ENCODE measurements at places on chromosomes 12 and 14.

DNA sequence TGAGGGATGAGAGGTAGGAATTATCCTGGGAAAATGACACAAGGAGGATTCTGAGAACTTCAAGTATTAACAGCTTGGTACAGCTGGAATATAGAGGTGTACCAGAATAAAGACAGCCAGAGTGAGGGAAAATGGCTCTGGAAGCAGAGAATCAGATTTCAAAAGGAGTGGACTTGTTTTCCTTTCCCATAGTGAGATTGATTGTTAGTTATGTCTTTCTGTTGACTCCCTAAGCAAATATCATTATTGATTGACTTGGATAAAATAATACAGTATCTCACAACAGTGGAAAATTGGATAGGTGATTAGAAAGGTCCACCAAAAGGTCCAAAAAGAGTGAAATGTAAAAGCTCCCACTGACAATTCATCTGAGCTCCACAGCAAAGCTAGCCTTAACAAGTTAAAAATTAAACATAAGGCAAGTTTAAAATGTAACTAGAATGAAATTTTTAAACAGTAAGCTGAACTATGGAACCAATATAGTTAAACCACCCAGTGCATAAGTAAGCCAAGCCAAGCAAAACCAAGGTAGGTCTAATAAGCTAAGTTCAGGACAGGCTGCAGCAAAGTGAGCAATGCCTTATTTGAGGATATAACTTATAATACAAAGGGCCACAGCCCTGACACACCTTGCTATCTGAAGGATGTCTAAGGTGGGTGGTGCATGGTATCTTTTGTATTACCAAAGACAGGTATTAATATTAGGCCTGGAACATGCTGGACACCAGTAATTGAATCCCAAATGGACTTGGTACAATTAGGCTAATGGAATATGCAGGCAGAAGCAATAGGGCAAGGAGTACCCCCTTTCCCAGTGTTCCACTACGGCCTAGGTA is 21.8 kb downstream of the ENTPD5 start:
- no peak for DNase-seq

DNA sequence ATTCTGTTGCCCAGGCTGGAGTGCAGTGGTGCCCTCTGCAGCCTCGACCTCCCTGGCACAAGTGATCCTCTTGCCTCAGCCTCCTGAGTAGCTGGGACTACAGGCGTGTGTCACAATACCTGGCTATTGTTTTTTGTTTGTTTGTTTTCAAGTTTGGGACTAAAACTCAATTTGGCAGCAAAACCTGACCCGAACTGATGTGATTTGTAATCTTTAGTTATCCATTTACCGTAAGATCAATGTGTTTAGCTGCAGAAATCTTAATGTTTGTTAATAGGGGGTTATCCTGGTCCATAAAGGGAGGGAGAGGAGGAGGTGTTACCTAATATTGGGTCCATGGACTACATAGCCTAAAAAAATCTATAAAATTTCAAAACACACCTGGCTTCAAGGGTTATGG is 738 bp upstream of the C1S start:
- no peak for DNase-seq

DNA sequence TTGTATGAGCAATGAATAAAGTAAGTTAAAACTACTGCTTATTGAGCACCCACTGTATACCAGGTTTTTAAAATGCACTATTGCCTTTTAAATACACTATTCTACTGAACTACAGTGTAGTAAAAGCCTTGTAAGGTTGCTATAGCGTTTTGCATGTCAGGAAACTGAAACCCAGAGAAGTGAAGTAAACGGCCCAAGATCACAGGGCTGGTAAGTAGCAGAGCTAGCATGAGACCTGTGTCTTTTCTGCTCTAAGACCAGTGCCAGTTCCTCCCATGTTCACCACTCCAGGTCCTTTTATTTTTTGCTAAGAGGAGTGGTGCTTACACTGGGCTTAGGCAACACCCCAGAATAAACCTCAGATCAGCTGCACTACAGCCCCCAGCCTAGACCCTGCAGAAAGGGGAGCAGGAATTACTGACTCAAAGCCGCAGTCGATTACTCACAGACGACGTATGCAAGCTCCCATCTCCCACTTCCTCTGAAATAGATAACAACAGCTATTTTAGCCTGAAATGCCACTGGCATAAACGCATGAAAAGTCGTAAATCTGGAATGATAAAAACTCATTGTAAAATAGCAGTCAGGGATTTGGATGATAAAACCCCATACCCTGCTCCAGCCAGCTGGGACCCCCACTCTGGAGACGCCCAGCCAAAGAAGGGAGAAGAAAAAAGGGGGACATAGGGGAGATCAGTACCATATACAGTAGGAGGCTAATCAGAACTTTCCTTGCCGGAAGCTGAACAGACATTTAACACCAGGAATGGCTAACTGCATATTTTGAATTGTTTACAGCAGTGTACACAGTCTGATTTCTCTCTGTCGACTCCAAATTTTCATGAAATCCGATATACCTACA is 108.3 kb downstream of the NUAK1 start:
- DNase-seq: no peak

GRCh38 chr14:84482256-84483071 is 1047.5 kb upstream of the FLRT2 start:
- no peak for DNase-seq

DNA sequence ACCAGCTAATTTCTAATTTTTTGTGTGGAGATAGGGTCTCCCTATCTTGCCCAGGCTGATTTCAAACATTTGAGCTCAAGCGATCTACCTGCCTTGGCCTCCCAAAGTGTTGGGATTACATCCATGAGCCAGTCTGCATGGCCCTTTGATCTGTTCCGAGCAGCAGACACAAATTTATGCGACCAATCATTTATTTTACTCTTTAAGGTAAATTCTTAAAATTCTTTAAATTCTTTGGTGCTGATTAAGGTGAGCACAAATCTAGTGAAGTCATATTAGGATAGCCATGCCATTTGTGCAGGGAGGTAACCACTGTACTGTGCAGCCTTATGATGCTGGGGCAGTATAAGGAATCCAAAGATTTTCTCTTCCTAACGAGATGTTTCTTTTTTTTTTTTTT is 135.7 kb downstream of the SRGAP1 start:
- no peak for DNase-seq

DNA sequence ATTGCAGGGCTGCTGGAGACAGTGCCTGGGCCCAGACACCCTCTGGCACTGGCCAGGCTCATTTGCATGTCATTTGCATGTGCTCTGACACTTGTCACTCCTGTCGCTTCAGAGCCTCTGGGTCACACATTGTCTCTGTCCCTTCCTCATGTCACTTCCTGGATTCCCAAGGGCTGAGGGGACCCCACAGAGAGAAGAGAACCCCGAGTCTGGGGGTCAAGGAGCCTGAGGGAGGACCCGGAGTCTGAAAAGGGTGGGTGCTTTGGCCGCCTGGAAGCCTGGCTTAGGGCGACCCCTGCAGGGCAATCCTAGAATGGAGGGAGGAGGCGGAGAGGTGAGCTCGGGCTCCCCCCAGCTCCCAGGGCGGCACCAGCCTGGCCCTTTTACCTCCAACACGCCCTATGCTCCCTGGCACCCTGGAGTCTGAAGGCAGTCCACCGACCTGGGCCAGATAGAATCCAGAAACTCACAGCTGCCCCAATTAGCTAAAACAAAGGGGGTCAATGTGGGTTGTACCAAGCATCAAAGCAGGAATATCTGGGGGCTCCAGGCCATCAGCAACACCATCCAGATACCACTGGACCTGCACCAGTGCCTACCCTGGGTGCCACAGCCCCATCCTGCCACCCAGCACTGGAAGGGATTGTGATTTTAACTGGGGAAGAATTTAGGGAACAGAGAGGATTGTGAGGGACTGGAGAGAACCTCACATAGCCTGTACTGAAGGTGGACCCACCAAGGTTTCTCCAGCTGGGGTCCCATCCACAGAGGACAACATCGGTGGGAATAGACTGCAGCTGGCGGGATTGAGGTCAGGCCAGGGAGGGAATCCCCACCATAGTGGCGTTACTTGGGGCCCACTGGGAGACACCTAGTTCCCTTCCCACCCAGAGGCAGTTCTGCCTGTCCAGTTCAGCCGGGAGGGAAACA is 21.8 kb upstream of the KRT78 start:
- DNase-seq: peak; percentile 76

DNA sequence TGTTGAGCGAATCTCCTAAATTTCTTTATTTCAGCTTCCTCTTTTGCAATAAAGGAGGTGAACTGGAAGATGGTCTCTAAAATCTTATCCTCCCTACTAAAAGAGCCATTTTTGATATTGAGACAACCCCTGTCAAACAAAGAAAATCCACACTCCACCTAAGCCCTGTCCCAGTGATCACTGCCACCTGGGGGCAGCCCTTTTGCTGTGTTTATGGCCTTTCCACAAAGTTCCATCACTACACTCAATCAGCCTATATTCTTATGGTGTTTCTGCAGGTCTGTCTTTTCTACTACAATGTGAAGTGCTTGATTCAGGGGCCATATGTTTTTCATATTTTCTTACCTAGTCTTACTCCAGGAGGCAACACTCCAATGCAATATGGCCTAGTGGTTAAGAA is 163.7 kb downstream of the BMP4 start:
- no peak for DNase-seq

GRCh38 chr12:65522956-65523860 is 244.7 kb downstream of the MSRB3 start:
- no peak for DNase-seq

DNA sequence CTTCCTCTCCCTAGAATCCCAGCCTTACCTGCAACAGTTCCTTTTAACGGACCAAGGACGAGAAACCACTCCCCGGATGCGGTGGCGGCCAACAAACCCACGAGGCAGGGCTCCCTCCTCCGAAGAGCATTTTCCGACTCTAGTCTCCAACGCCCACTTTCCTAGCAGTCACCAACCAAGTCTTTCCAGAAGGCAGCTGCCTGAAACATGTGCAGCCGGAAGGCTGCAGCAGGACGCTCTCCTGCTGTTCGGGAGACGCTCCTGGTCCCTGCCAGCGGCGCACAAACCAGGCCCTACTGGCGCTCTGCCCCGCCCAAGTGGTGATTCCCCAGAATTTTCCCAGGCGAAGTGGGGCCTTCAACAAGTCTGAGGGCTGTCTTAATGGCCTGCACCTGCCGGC is 21.1 kb upstream of the ADAM20 start:
- no peak for DNase-seq

- DNase-seq: no peak
Observed at GRCh38 chr14:94633121-94633520, 20.9 kb downstream of the SERPINA3 start.

DNA sequence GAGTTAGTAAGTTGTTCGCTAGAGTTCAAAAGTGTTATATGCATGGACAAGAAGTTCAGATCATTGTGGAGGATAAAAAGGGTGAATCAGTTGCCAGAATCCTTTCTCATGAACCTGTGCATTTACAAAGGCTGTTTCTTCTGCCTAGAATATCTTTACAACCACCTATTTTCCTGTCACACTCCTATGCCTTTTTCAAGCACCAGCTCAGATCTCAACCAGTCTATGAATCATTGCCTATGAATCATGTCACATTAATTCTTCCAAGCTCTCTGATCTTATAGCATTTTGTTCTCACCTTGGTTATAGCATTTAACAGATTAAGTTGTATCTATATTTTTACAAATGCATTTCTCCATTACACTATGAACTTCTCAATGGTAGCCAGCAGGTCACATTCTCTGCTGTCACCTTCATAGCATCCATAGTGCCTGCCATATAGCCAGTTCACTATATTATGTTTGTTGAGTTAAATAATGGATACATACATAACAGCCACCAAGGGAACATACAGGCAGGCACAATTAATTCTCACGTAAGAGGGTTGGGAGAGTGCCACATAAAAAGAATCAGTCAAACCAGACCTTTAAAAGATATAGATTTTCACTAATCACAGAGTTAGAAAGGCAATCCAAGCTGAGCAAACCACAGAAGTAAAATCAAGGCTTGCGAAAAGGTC is 573.0 kb downstream of the FOXG1 start:
- no peak for DNase-seq

DNA sequence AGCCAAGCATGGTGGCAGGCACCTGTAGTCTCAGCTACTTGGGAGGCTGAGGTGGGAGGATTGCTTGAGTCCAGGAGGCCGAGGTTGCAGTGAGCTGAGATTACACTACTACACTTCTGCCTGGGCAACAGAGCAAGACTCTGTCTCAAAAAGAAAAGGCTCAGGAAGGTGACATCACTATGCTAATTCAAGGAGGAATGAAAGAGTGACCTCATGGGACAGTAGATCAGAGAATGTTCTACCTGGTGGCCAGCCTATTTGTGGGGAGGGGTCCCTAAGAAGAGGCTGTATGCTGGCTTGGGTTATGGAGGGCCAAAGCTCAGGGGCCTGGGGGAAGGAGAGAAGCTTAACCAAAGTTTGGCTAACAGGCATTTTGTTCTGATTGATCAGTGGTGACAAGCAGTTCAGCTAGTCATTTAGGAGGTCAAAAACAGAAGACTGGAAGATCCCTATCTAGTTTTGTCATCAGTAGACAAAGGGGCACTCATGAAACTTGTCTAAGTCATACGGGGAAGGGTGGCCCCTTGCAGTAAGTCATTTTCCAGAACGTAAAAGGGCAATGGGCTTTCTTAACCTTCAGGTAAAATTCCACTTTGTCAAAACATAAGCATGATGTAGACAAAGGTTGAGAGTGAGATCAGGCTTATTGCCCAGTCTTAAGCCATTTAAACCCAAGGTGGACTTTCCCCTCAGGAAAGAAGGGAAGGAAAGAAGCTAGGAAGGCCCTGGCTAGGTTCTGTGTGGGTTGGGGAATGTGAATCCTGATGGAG is 60.8 kb upstream of the EEA1 start:
- no peak for DNase-seq

- no peak for DNase-seq
Observed at GRCh38 chr12:116542345-116542956, 16.7 kb upstream of the MAP1LC3B2 start.

- DNase-seq: no peak
Observed at GRCh38 chr12:95796225-95796981, 5.8 kb upstream of the NTN4 start.

- DNase-seq: no peak
Observed at GRCh38 chr14:78897443-78897842, 727.3 kb downstream of the NRXN3 start.

DNA sequence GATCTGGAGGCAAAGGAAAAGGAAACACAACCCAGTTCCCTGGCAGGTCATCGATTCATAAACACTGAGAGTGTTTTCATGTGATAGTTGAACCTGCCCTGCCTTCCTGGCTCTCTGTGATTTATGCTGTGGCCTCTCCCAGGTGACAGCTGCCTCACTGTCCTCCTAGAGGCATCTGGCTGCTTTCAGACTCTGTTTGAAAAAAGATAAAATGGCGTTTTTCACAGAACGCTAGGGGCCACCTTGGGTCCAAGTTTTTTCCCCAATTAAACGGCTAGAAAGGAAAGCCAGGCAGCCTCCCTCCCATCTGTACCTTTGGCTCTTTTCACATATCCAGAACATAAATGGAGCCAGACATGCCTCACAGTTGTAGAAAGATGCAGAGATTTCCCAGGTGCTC is 252.6 kb upstream of the CCDC196 start:
- DNase-seq: no peak
